ENCODE measurements at places on chromosomes 1 and 21.
A peak's percentile ranks its signal among the peaks of the same experiment; 100 is the strongest.

DNA sequence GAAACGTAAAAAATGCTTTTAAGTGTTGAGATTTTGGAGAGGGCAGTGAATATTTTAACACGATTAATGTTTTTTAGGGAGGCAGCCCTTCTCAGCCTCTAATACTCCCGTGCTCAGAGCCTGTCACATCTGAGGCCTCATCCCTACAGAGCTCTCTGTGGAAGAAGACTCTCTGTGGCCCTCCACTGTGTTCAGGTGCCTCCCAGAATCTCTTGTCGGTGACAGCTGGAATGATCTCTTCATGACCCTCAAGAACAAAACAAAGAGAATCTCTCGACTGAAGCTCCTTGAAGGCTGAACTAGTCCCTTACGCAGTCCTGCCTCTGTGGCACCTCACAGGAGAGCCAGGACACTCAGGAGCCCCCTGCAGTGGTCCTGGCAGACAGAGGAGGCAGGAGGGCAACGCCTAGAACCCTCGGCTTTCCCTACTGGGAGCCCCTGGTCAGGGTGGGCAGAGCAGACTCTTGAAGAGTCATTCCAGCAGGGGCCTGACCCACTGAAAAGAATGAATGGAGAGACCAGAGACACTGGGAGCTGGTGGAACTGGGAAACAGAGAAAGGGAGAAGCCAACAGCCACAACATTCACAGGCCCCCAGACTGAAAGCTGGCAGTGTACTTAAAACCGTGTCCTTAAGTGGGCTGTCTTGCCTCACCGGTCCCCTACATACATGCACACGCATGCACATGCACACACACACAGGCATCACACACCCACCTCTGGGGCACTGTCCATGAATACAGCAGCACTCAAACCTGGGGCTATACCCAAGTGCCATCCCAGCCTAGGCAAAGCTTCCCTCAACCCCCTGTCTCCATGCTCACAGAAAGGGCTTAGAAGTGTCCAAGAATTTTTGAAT, 67.5 kb upstream of the ANGPTL1 start:
- DNase-seq: no peak

DNA sequence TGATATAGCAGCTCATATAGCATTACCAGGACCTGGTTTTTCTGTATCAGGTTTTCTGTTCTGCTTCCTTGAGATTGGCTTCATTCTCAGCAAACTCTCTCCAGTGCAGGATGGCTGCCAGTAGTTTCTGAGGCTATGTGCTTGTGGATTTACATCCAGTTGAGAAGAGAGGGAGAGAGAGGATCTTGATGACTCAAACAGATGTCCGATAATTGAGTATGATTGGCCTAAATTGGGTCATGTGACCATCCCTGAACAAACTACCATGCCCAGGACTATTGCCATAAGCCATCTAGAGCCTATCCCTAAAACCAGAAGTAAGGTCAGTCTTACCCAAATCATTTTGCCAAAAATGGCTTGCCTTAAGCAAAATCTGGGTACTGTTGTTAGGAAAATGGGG, 18.1 kb upstream of the PSMA5 start:
- DNase-seq: no peak

- DNase-seq: no peak
These were observed 45.7 kb downstream of the TDRD5 start for GRCh38 chr1:179637211-179637860.

- no peak for DNase-seq
These were observed 259.3 kb downstream of the SRGAP2C start for GRCh38 chr1:121444096-121444495.

DNA sequence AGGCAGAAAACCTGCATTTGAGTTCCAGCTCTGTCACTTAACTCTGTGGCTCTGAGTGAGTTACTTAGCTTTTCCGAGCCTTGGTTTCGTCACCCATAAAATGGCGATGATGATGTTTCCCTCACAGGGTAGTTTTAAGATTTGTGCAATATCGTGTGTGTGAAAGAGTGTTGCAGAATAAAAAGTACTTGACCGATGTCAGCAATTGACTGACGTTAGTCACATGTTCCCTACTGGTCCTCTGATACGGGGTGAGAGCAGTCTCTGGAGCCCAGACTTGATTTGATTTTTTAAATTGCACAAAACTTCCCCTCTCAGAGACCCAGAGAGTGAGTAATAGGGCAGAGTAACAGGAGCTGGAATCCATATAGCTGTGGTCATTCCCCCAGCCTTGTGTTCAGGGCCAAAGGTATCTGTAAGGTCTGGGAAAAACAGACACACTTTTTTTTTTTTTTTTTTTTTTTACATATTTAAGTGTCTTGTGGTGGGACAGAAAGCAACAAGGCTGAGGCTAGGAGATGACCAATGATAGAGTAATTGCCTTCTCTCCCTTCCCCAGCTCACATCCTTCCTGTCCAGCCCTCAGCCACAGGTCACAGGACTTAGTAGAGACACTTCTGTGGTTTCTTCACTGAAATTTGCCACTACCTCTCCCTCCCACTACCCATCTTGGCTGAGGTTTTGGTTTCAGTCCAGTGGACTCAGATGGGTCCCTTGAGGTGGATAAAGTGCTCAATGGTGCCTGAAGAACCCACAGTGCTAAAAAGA, 2.0 kb downstream of the FCER1G start:
- peak; percentile 58 for DNase-seq

GRCh38 chr1:213994888-213995287, 7.1 kb downstream of the PROX1 start:
- no peak for DNase-seq
